ENCODE measurements at places on chromosomes 3 and 15. TPM values are rescaled to one million over a fixed set of nuclear protein-coding genes. Genes with fewer than 3 reads are reported as not detected.

- H3K4me1 ChIP-seq, result no peaks in the 10 kb centered on the region
- no peak for DNase-seq
- no peaks in the 10 kb centered on the region for H3K27me3 ChIP-seq
- no peak overlapping the region for H3K4me3 ChIP-seq
Measured at GRCh38 chr15:95713324-95713723, 617.2 kb upstream of the NR2F2 start.

DNA sequence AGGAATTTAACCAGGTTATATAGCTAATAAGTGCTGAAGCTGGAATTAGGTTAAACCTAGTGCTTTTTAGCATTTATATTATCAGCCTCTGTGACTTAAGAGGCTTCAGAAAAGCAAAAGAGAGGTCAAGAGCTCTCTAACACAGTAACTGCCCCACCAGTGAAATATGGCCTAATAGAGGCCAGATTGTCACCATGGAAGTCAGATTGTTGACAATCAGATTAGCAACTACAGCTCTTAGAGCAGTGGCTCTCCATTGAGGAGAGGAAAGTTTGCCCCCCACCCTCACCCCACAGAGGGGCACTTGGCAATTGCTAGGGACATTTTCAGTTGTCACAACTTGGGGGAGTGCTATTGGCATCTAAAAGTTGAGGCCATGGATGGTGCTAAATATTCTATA is 23.3 kb upstream of the LMOD3 start:
- no peaks in the 10 kb centered on the region for H3K36me3 ChIP-seq
- H3K27me3 ChIP-seq, result no peaks in the 10 kb centered on the region
- DNase-seq, result no peak
- H3K4me1 ChIP-seq, result no peaks in the 10 kb centered on the region

- H3K36me3 ChIP-seq, result no peaks in the 10 kb centered on the region
- no peaks in the 10 kb centered on the region for H3K27me3 ChIP-seq
- no peak overlapping the region for H3K27ac ChIP-seq
Measured at GRCh38 chr15:100663915-100664281, 61.5 kb downstream of the ASB7 start.

DNA sequence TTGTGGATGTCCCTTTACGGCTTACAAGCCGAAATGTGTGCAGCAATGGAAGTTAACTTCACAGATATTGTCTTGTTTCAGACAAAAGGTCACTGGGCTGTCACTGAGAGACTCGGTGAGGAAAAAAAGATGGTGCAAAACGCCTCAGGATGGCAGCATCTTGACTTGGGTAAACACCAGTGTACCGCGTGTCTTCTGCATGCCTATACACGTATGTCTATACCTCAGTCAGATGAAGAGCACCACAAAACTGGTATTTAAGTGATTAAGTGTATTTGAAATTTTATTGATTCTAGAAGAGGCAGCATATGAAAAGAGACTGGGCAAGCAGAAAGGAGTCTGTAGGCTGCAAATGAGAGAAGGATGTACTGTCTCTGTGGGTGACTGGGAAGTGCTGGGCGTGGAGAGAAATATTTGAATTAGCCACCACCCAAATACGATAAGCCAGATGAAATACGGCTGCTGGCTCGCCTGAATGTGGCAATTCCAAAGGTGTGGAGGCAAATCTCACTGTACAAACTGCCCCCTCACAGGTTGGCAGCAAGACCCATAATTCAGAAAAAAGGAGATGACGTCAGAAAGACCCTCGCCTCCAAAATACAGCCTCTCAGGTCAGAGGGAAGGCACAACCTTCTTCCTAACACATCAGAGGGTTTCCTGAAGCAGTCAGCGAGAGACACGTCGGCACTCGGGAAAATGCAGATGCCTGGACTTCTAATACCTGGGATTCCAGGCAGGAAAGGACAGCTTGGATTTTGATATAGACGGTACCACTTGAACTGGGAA is 53.4 kb upstream of the NEO1 start:
- no peaks in the 10 kb centered on the region for H3K27me3 ChIP-seq
- no peak overlapping the region for H3K27ac ChIP-seq
- no peak for DNase-seq

DNA sequence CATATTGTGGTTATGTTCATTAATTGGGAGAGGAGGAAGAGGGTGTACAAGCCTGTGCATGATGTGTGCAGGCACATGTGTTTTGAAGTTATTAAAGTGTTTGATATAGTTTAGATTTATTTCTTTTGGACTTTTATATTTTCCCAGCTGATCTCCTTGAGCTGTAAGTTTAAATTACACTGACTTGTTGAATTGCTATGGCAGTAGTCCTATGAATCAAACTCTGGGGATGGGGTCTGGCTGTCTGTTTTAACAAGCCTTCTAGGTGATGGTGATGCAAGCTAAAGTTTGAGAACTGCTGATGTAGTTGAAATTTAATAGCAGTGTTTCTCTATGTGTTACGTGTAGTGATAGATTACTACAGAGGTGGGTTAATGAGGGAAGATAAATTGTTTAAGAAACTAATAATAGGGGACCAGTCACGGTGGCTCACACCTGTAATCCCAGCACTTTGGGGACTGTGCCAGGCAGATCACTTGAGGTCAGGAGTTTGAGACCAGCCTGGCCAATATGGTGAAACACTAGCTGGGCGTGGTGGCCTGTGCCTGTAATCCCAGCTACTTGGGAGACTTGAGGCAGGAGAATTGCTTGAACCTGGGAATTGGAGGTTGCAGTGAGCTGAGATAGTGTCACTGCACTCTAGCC is 7.0 kb downstream of the ARIH1 start:
- H3K36me3 ChIP-seq, result no peaks in the 10 kb centered on the region
- H3K27ac ChIP-seq, result no peak overlapping the region
- no peak for DNase-seq
- H3K4me3 ChIP-seq, result no peak overlapping the region
- no peaks in the 10 kb centered on the region for H3K27me3 ChIP-seq

DNA sequence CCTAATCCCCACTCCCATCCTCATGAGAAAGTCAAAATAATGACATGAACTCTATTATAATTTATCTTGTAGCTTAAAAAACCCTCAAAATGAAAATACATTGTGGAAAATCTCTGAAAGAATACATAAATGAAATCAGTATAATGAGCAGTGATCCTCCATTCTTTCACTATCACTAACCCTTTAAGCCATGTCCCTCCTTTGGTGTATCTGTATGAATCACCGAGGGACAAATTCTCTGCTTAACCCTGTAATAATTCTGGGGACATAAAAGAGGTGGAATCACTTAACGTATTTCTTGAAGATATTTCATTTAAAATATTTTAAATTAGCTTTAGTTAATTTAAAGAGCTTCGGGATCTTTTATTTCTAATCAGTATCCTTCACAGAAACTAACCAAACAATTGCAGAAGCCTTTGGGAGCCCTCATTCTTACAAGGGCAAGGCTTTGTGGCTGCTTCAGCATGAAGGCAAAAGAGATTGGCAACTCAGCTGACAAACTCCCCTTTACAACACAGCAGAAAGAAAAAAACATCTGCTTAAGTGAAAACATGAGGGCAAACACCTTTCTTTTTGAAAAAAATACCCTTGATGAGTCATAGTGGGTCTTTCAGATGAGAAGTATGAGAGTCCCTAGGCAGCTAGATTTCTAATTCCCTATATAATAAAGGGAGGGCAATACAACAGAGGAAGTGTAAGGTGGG is 44.0 kb upstream of the ALCAM start:
- H3K27me3 ChIP-seq, result no peaks in the 10 kb centered on the region
- no peak overlapping the region for H3K4me3 ChIP-seq
- H3K27ac ChIP-seq, result no peak overlapping the region
- H3K36me3 ChIP-seq, result no peaks in the 10 kb centered on the region

GRCh38 chr3:102060814-102061213 is 211.5 kb downstream of the NFKBIZ start:
- H3K27me3 ChIP-seq, result no peaks in the 10 kb centered on the region
- no peak overlapping the region for H3K4me3 ChIP-seq
- DNase-seq, result no peak
- no peaks in the 10 kb centered on the region for H3K36me3 ChIP-seq
- no peak overlapping the region for H3K27ac ChIP-seq

DNA sequence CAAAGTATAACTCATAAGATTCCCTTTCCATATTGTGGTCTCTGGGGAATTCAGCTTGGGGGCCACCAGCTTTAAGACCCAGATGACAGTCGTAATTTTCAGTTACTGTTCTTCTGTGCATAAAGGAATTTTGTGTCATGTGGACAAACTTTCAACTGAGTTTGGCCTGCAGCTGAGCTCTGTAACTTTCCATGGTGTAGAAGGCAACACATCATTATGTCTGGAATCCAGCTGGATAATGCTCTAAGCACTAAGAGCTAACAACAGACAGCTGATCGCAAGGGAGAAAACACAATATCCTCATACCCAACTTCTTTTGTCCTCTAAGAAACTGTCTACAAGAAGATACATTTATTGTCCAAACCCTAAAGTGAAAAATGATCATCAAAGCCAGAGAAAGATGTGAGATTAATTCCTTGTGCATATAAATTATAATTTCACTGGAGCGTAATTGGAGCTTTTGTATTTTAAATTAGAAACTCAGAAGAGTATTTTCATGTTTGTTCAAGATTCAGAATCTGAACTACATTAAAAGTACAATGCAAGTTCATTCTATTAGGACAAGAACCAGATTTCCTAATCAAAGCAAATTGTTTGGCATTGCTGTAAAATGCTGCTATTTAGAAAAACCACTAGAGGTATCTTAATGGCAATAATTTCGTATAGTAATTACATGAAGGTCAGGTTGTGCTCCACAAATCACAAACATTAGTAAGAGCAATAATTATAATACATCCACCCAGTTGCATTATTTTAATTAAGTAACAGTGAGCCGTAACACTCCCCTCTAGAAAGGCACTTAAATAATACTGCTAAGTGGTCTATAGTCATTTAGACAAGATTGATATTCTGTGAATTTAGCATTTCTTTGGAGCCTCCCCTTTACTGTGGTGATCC is 218.8 kb downstream of the ATP8B4 start:
- H3K27me3 ChIP-seq, result no peaks in the 10 kb centered on the region
- no peaks in the 10 kb centered on the region for H3K36me3 ChIP-seq
- no peaks in the 10 kb centered on the region for H3K4me1 ChIP-seq
- no peak overlapping the region for H3K4me3 ChIP-seq
- no peak for DNase-seq
- H3K27ac ChIP-seq, result no peak overlapping the region

GRCh38 chr15:39835550-39835949 is 52.9 kb upstream of the FSIP1 start:
- no peak overlapping the region for H3K4me3 ChIP-seq
- H3K27me3 ChIP-seq, result no peaks in the 10 kb centered on the region
- DNase-seq, result no peak
- H3K36me3 ChIP-seq, result no peaks in the 10 kb centered on the region
- H3K27ac ChIP-seq, result no peak overlapping the region

GRCh38 chr15:92714077-92714476 is 58.5 kb upstream of the FAM174B start:
- H3K36me3 ChIP-seq, result no peaks in the 10 kb centered on the region
- H3K4me3 ChIP-seq, result peak overlapping the region; percentile 44
- peaks cover 5% of the 10 kb centered on the region for H3K27me3 ChIP-seq

The ATG3 gene
- 75.4 TPM for total RNA-seq

The TMEM212 gene
- not detected for total RNA-seq

The CAMP gene
- total RNA-seq, result not detected

The SCG3 gene
- total RNA-seq, result not detected
